ENCODE measurements at places on chromosomes 12 and 14. TPM values are rescaled to one million over a fixed set of nuclear protein-coding genes. Genes with fewer than 3 reads are reported as not detected.

DNA sequence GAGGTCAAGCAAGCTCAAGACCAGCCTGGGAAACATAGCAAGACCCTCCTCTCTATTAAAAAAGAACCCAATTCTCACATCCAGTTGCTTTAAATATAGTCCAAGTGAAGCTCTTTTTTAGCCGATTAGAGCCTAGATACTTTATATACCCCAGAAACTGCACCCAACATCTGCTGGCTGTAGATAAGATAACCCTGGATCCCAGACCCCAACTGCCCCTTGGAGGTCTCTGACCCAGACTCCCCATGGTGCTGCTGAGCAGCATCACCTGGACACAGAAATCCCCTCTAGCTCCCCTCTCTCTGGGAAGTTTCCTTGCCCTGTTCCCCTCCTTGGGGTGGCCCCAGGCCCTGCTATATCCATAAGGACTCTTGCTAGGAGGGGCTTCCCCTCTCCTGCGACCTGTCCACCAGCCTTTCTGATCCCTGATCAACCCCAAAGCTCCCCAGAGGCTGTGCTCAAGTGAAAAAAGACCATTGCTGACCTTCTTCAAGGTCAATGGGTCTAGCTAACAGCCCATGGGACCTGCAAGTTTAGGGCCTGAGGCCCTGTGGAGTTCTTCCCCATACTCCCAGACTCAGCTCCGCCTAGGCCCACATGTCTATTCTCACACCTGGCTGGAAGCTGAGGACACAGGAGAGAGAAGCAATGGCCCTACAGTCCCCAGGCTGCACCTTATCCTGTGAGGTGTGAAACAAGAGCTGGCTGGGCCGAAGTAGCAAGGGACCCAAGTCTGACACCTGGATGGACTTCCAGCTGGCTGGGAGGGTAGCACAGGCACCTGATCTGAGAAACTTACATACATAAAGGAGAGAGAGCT, 56.2 kb downstream of the ARL6IP4 start:
- H3K27me3 ChIP-seq = no peaks in the 10 kb centered on the region
- no peak overlapping the region for H3K4me3 ChIP-seq
- peaks cover 4% of the 10 kb centered on the region for H3K36me3 ChIP-seq
- DNase-seq = no peak
- peaks cover 14% of the 10 kb centered on the region for H3K4me1 ChIP-seq

DNA sequence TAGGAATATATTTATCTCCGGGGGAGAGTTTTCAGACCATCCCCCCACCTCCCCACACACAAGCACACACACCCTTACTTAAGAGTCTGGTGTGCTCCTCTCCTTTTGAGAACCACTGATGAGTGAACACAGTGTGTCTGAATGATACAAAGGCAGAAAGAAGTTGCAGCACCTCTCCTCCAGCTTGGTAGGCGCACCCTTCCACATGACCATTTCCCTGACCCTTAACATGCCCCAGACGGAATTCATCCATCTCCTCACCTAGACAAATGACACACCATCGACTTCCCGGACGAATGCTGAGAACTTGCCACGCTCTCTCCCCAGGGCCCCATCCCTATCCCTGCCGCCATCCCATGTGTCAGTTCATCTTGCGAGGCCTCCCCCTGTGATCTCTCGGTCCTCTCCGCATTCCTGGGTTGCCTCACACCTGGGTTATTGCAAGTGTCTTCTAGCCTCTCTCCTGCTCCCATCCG, 3.9 kb downstream of the TNFRSF1A start:
- H3K4me3 ChIP-seq = no peak overlapping the region
- no peak for DNase-seq
- no peaks in the 10 kb centered on the region for H3K27me3 ChIP-seq
- no peaks in the 10 kb centered on the region for H3K36me3 ChIP-seq
- peaks cover 58% of the 10 kb centered on the region for H3K4me1 ChIP-seq

DNA sequence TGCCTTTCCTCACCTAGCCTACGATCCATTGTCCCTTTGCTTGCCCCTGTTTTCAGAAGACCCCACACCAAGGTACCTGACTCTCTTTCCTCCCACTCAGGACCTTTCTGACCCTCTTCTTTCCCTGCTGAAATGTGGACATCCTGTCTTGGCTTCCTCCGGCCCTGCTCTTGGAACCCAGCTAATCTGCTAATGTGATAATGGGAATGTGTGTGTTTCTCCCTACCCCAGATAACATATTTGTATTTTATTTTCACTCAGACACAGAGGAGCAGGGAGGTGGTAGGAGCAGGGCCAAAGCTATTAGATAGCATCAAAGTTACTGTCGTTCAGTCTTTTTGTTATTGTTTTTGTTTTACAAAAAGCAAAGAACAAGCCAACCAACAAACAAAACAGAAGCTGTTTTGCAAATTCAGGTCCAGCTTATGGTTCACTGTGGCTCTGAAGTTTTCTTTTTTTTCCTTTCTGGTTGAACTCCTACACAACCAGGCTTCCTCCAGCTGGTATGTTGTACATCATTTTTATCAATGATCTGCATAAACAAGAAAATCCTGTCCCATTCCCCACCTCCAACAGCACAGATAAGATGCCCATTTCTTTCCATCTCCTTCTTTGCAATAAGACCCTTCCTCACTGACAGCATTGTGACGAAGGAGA, 137.3 kb downstream of the C12orf75 start:
- no peak for DNase-seq
- H3K27me3 ChIP-seq = no peaks in the 10 kb centered on the region
- H3K4me3 ChIP-seq = no peak overlapping the region
- H3K4me1 ChIP-seq = no peaks in the 10 kb centered on the region
- H3K36me3 ChIP-seq = no peaks in the 10 kb centered on the region

Gene C12orf42
- 25.6 TPM for polyA plus RNA-seq

GRCh38 chr12:23860019-23860418, 89.5 kb downstream of the SOX5 start:
- H3K36me3 ChIP-seq = no peaks in the 10 kb centered on the region
- H3K4me3 ChIP-seq = no peak overlapping the region
- no peak overlapping the region for H3K27ac ChIP-seq
- DNase-seq = no peak
- H3K4me1 ChIP-seq = no peaks in the 10 kb centered on the region

DNA sequence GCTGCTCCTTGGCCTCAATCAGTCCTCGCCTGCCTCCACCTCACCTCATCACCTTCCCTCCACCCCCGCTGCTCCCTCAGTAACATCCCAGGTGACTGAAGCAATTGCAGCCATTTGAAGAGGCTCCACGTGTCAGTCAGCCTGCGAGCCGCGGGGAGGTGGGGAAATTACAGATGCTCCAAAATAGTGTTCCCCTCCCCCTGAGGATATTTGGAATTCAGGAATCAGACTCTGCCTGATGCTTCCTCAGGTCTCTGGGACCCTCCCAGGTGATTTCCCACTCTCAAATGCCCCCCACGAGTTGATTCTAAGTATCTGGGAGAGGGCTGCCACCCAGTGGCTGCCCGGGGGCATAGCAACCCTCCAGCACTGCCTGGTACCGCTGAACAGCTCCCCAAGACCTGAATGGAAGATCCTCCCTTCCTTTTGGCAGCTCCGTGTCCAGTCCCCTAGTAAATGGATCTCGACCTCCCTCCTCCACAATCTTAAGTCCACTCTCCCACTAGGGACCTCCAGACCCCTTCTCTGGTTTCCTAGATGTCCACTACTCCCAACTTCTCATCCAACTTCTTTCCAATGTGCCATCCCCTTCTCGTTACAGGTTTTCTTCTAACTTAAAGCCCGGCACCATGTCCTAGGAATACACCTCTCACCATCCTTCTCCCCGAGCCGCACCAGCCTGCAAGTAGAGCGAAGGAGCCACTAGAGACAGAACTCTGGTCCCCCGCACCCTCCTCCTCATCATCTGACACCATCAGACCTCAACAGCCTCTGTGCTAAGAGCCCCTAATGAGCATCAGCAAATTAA, 1.4 kb upstream of the ASIC1 start:
- H3K36me3 ChIP-seq = no peaks in the 10 kb centered on the region
- H3K4me3 ChIP-seq = no peak overlapping the region
- H3K27me3 ChIP-seq = peaks cover 60% of the 10 kb centered on the region
- no peak overlapping the region for H3K27ac ChIP-seq

Gene GRIP1
- 0.22 TPM for polyA plus RNA-seq

Gene KCNA5
- polyA plus RNA-seq = 0.72 TPM

GRCh38 chr12:8681129-8681884, 16.5 kb upstream of the RIMKLB start:
- no peak overlapping the region for H3K27ac ChIP-seq
- H3K36me3 ChIP-seq = no peaks in the 10 kb centered on the region
- H3K4me3 ChIP-seq = no peak overlapping the region
- DNase-seq = no peak
- H3K4me1 ChIP-seq = no peaks in the 10 kb centered on the region
- H3K27me3 ChIP-seq = no peaks in the 10 kb centered on the region

- H3K27me3 ChIP-seq = no peaks in the 10 kb centered on the region
- no peak overlapping the region for H3K4me3 ChIP-seq
- no peak for DNase-seq
- no peak overlapping the region for H3K27ac ChIP-seq
- peaks cover 5% of the 10 kb centered on the region for H3K36me3 ChIP-seq
Observed at GRCh38 chr14:72663956-72664650, 229.8 kb downstream of the DPF3 start.

Gene CIDEB
- polyA plus RNA-seq = 26.2 TPM

GRCh38 chr14:81177225-81177624, 43.5 kb downstream of the GTF2A1 start:
- H3K4me1 ChIP-seq = peaks cover 11% of the 10 kb centered on the region
- no peak for DNase-seq
- no peak overlapping the region for H3K4me3 ChIP-seq

Data from B cell (primary cell).